ENCODE measurements at places on chromosomes 13 and 19.

- DNase-seq: no peak
Measured at GRCh38 chr19:577439-578392, 5.3 kb downstream of the BSG start.

GRCh38 chr13:96238861-96239260 lies 149.0 kb downstream of the HS6ST3 start:
- DNase-seq: no peak

DNA sequence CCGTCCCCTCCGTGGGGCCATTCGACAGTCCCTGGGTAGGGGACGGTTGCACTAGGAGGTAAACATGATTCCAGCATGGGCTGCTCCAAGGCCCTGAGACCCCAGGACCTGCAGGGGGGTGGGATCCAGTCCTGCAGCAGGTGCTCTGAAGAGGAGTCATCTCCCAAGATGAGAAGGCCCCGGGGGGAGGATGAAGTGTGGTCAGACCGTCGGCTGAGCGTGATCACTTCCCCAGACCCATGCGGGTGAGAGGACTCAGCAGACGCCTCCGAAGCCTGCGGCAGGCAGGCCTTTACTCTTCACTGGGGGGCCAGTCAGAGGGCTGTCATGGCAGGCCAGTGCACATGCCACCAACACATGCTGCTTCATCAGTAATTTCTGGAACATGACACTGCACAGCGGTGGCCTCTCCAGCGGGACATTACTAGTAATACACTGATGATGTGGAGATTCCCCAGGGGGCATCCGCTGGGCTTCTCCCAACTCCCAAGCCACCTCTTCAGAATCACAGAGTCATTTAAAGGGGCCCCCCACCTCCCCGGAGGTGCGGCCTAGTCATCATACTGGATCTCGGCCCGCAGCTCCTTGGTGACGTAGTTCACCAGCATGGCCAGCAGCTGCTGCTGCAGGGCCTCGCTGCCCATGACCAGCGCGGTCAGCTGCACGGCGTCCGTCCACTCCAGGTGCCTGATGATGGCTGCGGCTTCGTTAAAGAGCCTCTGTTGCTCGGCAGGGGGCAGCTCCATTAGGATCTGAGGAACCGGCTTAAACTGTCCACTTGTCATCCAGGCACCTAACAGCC lies 12.7 kb downstream of the C19orf12 start:
- no peak for DNase-seq

DNA sequence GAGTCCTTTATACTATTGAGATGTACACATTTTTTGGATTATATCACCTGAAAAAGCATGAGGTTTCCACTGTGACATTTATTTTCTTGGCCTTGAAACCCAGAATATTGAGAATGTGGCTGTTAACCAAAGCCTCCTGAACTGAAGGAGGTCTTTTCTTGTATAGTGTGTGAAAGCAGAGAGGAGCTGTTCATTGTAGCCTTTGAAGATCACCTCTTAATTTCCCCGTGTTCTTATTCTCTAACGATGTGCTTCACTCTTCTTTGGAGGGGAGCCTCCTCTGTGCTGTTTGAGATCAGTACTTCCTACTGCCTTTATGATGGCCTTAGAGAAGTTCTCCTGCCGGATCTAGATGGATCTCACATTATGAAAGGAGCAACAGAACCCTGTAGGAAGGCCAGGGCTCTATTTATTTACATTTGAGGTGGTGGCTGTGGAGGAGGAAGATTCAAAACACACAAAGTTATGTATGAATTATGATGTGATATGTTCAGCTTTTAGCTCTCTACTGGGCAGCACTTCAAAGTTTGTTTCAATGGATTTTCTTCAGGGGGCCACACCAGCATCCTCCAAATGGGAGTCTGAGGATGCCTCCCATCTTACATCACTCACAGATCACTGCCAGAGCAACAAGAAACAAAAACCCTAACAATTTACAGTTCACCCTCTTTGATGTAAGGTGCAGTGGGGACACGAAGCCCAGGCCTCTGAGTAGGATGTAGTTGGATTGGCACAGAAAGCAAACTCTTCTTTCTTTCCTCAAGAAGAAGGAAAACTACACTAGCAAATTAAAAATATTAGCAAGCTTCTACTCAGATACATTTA lies 322.3 kb downstream of the DLEU7 start:
- DNase-seq: no peak

- no peak for DNase-seq
Measured at GRCh38 chr19:50693064-50693975, 26.3 kb downstream of the SHANK1 start.

DNA sequence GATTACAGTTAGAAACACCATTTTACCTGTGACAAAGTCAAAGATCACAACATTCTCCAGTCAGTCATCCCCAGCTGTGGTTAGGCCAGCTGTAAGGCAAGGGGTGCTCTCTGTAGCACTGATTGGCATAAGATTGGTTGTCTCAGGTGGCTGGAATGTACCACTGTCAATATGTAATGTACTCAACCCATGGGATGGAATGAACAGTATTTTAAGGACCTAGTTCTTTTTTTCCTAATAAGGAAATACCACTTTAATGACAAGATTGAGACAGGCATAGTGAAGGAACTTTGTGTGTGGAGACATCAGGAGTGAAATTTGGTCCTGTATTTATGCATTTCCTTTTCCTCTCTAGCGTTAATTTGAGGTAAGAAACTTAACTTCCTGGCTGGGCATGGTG lies 310.7 kb downstream of the ITGBL1 start:
- DNase-seq: no peak

DNA sequence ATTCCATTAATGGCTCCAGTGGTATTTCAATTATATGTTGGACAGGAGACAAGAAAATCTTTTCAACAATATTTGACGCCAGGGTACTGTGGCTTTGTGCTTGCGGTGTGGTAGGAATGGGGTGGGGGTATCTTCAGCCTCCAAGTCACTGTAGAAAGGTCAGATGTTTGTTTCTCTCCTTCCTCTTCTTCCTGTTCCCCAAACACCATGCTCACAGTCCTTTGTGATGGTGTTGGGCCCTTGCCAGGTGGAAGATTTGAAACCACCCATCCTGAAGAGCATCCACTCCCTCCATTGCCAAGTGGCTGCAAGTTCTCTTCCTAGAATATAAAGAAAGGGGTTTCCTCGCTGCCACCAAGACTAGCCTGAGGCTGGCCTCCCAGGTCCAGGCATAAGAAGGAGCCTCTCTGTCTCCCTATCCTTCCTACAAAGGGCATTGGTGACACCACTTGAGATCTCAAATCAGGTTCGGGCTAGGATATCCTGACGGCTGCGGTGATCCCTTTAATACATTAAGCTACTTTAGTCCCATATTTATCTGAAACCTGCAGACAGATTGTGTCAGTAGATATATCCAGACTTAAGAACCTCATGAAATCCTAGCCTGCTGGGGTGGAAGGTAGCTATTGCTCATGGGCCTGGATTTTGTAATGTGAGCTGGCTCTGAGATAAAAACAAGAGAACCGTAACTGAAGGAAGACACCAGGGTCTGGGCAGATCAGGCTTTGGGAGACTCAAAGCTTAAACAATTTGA lies 64.3 kb upstream of the SIAH3 start:
- no peak for DNase-seq

DNA sequence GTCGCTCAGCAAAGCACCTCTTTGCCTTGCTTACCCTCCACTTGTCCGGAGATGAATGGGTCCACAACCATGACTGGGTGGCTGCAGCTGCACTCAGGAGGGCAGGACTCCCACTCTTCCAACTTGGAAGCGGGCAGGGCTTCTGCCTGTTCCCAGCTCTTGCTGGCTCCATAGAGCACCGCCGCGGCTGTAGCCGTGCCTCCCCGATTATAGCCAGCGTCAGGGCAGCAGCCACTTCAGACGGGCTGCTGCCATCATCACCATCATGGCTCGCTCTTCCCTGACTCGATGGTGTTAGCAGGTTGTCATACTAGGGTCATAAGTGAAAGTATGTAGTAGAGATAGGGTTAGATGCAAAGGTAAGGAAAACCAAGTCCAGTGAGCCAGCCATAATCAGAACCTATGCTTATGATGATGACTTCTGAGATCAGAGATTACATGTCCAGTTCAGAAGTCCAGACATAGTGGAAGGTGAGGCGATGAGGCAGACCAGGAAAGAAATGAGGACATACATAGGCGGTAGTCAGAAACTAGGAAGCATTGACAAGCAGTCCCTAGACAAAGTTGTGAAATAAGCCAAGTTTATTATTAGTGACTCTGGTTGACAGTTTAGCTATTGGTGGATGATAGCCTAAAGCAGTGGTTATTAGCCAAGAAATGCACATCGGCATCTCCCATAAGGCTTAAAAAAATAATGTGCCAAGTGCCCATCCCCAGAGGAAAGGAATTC lies 4.4 kb upstream of the INTS6 start:
- no peak for DNase-seq

DNA sequence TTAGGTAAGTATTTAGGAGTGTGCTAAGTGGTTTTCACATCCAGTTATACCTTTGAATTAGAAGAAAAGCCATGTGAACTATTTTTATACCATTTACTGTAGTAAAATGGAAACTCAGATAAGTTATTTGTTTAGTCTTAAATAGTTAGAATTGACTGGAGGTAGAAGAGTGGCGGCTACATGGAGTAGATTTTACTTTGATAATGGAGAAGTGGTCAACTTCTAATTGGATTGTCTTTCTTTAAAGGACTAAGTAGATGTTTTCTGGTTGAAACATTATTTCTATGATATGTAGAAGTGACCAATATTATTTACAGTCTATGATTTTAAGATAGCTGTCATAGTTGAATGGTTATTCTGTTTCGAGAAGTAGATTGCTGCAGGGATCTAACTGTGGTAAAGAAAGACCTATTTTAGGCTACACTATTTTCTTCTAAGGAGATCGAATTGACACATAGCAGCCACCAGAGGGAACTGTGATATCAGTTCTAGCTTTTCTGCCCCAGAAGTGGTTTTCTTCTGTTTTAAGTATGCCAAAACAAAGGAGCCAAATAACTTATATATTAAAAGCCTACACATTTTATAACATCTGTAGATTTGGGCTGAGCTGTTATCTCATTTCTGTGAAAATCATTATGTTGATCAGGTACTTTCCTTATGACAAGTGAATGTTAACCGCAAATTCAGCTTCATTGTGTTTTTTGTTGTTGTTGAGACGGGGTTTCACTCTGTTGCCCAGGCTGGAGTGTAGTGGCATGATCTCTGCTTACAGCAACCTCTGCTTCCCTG lies 26.1 kb downstream of the ZMYM2 start:
- no peak for DNase-seq

GRCh38 chr13:51999510-51999911 lies 11.7 kb downstream of the ATP7B start:
- DNase-seq: no peak

DNA sequence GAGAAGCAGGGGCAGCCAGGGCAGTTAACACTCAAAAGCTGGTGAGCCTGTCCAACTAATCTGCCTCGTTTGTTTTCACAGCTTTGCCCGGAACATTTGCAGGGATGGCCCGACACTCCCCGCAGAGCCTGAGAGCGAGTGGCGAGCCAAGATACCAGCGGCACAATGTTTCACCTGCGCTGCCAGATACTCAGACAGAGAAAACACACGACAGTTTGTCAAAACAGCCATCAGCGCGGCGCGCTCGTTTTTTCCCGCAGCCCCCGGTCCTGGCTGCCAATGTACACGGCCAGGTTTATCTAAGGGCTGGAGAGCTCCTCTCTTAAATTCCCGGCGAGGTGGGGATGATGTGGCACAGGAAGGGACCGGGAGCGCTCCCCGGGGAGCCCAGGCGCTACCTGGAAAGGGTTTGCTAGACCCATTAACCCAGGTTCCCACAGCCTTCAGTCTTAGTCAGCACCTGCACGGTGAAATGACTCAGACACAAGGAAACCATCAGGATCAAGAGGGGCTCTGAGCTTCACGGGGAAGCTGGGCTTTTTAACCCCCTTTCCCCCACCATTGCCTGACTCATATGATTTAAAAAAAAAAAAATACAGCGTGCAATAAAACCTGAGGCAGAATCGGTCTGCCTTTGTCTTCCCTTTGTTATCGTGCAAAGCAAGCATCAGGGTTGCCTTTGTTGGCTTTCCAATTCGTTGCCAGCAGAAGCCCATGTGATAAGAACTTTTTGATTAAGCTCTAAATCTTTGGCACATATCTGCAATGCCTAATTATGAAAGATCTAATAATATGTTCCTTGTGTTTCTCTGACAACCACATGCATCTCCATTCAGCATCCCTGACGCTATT lies 186.2 kb downstream of the EFNB2 start:
- peak; percentile 38 for DNase-seq

DNA sequence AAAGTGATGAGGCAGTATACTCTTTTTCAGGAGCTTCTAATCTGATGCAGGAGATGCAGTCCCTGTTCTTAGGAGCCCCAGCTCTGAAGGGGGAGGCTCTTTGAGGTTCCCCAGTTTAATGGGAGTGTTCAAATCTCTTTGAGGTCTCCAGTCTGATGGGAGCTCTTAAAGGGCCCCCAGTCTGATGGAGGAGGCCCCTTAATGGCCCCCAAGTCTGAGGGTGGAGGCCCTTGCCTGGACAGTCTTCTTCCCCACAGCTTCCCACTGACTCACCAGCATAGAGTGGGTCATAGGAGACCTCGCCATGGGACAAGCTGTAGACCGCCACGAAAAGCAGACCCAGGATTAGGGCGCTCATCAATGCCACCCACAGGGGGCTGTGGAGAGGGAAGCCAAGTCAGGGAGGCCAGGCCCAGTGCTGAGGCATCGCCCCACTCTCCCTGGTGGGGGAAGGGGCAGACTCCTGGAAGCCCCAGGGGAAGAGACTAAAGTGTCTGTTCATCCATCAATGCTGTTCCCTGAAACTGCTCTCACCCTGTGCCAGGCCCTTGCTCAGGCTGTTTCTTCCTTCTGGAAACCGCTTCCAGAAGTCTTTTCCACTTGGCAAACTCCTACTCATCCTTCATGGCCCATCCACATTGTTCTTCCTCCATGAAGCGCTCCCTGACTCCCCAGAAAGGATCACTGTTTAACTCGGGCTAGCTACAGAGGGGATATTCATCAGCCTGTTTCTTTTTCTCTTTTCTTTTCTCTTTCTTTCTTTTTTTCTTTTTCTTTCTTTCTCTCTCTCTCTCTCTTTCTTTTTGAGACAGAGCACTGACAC lies 2.1 kb downstream of the TM6SF2 start:
- DNase-seq: no peak

- DNase-seq: no peak
Measured at GRCh38 chr19:31232180-31232579, 117.1 kb downstream of the TSHZ3 start.

DNA sequence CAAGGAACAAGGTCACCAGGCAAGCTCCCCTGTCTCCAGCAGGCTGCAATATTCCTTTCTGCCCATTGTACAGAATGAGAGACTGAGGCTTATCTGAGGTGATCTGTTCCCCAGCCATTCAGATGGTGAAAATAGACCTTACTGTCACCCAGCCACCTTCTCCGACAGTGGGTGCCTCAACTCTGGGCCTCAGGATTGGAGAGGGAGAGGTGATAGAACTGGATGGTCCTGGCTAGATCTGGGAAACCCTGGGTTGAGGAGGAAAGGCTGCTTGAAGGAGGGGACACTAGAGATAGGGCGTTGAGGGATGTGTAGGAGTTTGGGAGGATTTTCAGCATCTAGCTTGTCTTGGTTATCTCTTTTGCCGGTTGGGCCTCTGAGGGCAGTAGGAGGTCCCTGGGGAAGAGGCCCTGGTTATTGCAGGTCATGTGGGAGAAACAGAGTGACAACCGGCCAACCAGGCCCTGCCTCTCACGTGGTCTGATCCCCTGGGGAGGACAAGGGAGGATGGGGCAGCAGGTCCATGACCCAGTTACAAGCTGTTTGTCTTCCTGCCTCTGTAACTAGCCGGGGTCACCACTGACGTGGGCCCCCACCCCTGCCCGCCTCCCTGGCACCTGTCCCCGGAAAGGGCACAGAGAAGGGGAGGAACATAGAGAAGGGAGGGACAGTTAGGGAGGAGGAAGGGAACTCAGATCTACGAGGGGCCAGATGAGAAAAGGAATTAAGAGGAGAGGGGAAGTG lies 8.2 kb downstream of the NFIC start:
- DNase-seq: no peak

Measured in DMS79 (cell line).